ENCODE measurements at places on chromosomes 2 and 18.

GRCh38 chr2:219612577-219613286 is 14.7 kb upstream of the SLC4A3 start:
- peak; percentile 59 for DNase-seq

DNA sequence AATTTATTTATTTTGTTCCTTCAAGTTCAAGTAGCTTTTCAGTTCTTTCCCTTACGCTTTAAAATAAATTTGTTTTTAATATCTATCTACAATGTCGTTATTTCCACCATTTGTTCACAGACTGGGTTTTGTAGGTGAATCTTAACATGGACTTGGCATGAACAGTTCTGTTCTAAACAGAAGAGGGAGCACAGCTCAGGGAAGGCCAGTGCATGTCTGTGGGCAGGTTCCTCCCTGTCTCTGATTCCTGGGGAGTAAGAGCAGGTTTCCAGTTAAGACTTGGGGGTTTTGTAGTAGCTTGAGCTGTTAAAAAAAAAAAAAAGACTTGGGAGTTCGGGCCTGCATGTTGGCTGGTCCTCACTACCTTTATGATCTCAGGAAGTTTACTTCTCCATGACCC is 11.1 kb downstream of the TTL start:
- no peak for DNase-seq

- no peak for DNase-seq
These were observed 675.1 kb upstream of the SALL3 start for GRCh38 chr18:78304192-78305164.

- no peak for DNase-seq
These were observed 17.9 kb upstream of the MSGN1 start for GRCh38 chr2:17798338-17798737.

DNA sequence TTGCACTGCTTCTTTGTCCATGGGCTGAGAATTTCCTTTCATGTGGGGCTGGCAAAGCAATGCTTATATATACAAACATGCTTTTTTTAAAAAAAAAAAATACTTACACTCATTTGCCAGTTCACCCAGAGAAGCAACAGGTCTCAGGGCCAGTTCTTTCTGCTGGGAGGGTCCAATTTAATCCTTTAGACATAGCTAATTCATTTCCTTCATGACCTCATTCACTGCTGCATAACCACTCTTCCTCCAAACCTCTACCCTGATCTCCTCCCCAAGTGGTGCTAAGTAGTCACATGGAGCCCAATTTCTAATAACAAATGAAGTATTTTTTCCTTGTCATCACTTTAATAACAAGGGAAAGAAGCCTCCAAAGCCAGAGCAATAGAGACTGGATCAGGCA is 17.1 kb upstream of the TMEM178A start:
- DNase-seq: no peak

DNA sequence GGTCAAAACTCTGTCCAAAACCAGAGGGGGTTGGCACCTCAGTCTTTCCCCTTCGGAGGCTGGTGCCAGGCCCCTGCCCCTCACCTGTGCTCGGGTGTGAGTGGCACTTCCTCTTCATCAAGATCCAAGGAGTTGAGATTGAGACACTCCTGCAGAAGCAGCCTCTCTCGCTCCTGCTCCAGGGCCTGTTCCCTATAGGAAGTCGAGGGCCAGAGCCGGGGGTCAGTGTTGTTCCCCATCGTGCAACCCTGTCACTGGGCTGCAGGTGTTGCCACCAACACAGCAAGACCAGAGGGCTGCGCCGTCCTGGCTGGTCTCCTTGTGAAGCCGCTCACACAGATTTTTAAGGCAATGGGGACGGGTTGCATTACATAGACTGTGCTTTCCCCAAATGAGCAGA is 18.9 kb downstream of the FAM178B start:
- no peak for DNase-seq

- no peak for DNase-seq
These were observed 6.3 kb downstream of the TNFAIP6 start for GRCh38 chr2:151363709-151364108.

Data from OCI-LY7 (cell line).